Activated CD4-positive, alpha-beta T cell treated with anti-CD3 and anti-CD28 coated beads for 36 hours (primary cell): ENCODE measurements at places on chromosomes 6 and 20.
A peak's percentile ranks its signal among the peaks of the same experiment; 100 is the strongest.

- H3K4me1 ChIP-seq = peaks cover 11% of the 10 kb centered on the region
- no peak for DNase-seq
- H3K27ac ChIP-seq = no peak overlapping the region
- H3K36me3 ChIP-seq = no peaks in the 10 kb centered on the region
- no peak overlapping the region for H3K4me3 ChIP-seq
Observed at GRCh38 chr6:142605922-142606485, 304.2 kb downstream of the ADGRG6 start.

DNA sequence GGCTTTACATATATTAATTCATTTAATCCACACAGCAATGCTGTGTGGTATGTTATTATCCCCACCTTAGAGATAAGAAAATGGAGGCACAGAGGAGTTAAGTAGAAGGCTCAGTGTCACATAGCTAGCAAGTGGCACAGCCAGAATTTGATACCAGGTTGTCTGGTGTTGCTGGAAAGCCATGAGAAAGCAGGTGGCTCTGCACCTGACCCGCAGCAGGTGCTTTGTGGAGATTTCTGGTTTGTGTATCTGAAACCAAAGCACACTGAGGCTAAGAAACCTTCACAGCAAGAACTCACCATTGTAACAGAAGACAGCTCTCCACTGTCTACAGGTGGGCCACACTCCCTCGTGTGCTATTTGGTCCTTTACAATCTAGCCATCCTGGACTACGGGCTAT is 7.5 kb downstream of the ELMO2 start:
- H3K4me1 ChIP-seq = peaks cover 53% of the 10 kb centered on the region
- H3K27me3 ChIP-seq = no peaks in the 10 kb centered on the region
- no peak for DNase-seq
- H3K4me3 ChIP-seq = no peak overlapping the region
- H3K27ac ChIP-seq = peak overlapping the region; percentile 75
- peaks cover 6% of the 10 kb centered on the region for H3K36me3 ChIP-seq

- no peak overlapping the region for H3K4me3 ChIP-seq
- no peaks in the 10 kb centered on the region for H3K36me3 ChIP-seq
Observed at GRCh38 chr6:64459411-64459944, 823.9 kb downstream of the PHF3 start.

DNA sequence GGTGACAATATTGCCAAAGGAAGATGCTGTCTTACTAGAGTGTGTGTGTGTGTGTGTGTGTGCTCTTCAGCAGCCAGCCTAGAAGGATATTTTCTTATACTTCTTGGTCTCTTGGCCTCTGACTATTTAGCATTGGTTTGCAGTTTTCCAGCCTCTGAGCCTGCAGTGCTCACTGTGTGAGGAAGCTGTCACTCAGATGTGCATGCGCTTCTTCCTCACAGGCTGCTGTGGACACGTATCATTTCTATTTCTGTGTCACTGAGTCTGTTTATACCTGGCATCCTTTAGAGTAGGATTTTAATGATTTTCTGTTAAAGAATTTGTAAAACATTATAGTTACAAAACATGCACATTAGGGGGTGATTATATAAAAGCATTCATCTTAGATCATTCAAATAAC is 83.3 kb downstream of the ALDH8A1 start:
- H3K27me3 ChIP-seq = no peaks in the 10 kb centered on the region
- H3K4me1 ChIP-seq = peaks cover 10% of the 10 kb centered on the region
- H3K36me3 ChIP-seq = no peaks in the 10 kb centered on the region
- DNase-seq = no peak

GRCh38 chr20:62704341-62704948 is 4.2 kb upstream of the NTSR1 start:
- H3K4me1 ChIP-seq = peaks cover 7% of the 10 kb centered on the region
- H3K4me3 ChIP-seq = no peak overlapping the region
- H3K27ac ChIP-seq = no peak overlapping the region
- H3K27me3 ChIP-seq = peaks cover 13% of the 10 kb centered on the region
